ENCODE measurements at places on chromosomes 5 and 9.

- DNase-seq: no peak
Measured at GRCh38 chr9:130028493-130029222, 14.3 kb downstream of the FNBP1 start.

DNA sequence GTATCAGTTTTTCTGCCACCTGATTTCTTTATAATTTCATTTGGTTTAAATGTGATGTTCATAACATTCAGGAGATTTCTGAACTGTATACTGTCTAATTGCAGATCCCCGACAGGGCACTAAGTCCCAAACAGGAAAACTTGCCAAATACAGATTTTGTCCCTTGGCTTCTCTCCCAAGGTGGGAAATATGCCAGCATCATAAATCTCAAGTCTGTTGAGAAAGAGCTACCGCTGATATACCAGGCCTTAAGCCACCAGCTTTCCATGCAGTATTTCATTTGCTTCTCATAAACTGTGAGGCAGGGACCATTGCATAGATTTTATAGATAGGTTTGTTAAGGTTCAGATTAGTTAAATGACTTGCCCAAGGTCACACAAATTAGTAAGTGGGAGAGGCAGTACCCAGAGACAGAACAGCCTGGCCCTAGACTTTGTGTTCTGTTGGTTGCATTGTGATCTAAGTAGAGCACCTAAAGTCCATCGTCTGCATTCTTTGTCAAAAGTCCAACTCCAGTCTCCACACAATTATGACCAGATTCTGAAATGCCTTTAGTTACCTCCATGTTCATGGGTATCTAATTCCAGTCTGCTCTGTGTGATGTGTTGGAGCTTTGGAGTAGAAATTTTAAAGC is 16.2 kb downstream of the GPR21 start:
- no peak for DNase-seq

- DNase-seq: no peak
Measured at GRCh38 chr5:87413343-87413645, 564 bp upstream of the CCNH start.

DNA sequence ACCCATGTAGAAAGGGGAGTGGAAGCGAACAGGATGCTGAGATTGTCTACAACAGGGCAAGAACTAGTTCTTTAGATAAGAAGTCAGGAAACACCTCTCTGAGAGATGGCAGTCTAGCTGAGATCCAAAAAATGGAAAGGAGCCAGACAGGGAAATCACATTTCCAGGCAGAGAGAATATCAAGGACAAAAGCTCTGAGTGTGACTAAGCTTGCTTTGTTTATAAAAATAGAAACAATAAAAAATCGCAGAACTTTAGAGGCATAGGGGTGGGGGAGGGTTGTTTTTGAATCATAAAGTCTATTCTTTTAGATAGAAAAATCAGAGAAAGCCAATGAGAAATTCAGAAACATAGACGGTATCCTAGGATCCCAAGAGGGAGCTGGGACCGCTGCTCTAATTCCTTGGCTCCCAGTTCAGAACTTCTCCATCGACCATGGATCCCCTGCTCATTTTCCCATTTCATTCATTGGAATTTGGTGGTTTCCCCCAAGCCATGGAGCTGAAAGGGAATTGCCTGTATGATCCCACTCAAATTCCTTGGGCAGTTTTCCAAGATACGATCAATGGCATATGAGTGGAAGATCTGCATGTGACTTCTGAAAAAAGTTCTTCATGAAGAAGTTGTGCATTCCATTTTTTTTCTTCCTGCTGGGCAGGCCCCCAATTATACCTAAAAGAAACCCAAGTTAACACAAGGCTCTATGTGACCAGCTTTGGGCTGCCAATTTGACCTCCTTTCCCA is 182.0 kb downstream of the GRIA1 start:
- no peak for DNase-seq

- DNase-seq: no peak
Measured at GRCh38 chr9:90909747-90910283, 108.2 kb downstream of the SYK start.

DNA sequence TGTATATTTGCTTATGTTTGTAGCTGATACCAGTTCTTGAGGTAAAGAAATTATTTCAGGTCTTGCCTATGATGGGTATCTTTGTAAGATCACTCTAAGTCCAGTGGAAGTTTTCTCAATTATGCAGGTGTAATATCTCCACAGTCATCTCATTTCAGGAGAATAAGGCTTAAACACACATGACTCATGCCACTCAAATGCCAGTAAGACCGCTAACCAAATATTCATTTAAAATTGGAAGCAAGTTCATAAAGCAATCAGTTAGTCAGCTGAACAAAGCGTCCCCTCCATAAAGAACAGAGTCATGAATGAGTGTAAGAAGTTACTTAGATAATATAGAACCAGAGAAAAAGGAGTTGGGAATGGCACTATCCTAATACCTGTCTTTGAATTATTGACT is 248.7 kb downstream of the LURAP1L start:
- DNase-seq: no peak

DNA sequence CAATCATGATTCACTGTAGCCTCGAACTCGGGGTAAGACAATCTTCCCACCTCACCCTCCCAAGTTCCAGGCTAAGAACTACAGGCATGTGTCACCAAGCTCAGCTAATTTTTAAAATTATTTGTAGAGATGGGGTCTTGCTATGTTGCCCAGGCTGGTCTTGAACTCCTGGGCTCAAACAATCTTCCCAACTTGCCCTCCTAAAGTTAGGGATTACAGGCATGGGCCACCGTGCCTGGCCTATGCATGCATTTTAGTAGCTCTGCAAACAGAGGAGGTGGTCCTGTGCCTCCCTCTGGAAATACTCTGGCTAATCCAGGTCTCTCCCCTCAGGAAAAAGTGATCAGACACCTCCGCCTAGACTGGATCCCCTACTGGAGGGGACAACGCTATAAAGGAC is 21.5 kb upstream of the TRIM14 start:
- DNase-seq: no peak

GRCh38 chr5:144032375-144032774 is 138.1 kb downstream of the YIPF5 start:
- no peak for DNase-seq

DNA sequence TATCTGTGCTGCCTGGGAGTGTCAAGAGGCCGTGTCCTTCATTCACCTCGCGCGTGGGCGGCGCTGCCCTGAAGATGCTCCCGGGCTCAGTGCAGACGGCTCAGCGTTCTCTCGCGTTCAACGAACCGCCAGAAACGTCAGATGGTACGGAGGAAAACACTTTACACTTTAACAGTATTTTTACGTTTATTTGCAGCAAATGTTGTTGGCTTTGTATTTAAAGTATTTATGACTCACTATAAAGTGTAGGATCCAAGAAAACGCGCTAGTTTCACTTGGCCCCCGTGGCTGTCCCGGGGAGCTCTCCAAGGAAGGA is 544 bp upstream of the ERCC6L2 start:
- DNase-seq: peak; percentile 33

DNA sequence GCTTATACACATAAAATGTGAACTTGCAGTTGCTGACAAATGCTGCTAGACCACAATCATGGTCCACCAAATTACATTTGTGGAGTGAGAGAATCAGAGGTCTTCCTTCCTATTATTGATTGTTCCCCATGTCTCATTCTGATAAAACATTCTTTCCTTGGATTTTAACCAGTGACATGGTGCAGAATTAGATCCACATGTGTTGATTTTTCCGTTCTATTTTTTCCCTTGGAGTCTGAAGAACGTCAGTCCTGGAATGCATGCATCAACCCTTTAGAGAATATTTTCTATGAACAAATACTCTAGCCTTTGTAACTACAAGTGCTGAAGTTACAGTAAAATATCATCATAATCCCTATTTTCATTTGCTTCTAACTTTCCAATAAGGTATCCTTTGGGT is 170.7 kb upstream of the SPRY4 start:
- DNase-seq: no peak

DNA sequence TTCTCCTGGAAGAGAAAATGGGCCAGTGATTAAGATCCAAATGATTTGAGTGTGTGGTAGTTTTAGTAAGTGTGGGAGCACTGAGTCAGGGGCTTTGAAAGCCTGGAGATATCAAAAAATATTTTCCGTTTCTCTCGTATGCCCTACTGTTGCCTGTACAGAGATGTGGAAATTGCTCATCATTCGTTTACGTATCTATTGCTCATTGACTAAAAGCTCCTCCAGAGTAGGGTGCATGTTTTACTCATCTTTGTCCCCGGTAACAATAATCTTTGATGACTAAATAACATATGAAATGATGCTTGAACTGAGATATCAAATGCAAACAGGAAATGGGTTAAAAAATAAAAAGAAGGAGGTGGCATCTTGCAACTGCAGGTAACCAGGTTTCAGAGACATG is 114.2 kb upstream of the FST start:
- DNase-seq: no peak

DNA sequence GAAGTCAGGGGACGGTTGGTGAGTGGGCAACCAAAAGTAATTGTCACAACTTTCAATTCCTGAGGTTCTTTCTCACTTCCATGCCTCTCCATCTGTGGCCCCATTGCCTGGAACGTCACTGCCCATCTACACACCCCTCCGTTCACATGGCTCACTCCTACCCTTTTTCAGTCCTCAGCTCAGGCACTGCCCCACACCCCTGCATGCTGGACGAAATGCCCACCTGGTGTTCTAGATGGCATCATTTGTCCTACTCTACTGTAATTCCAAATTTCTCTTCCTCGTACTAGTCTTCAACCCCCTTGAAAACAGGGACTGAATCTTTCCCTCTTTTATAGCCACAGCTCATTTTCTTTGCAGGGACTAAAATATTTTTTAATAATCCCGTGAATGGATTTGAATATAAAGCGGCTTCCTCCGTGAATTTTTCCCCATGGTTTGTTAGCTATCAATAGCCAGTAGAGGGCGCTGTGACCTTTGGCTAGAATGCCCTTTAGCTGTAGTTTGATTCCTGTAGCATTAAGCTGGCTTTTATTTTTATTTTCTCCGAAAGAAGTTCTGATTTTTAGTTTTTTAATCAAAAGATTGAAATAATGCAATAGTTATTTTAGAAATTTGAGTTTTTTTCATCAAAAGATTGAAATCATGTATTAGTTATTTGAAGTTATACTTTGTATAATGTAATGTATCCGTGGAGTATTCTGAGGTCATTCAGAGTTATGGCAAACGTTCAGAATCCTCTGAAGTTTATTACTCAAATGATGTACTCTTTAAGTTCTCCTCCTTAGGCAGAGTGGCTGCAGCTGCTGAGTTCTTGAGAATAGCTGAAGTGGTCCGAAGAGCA is 232.1 kb downstream of the SH3GL2 start:
- DNase-seq: no peak

- DNase-seq: no peak
Measured at GRCh38 chr5:175824676-175825075, 46.7 kb upstream of the CPLX2 start.

DNA sequence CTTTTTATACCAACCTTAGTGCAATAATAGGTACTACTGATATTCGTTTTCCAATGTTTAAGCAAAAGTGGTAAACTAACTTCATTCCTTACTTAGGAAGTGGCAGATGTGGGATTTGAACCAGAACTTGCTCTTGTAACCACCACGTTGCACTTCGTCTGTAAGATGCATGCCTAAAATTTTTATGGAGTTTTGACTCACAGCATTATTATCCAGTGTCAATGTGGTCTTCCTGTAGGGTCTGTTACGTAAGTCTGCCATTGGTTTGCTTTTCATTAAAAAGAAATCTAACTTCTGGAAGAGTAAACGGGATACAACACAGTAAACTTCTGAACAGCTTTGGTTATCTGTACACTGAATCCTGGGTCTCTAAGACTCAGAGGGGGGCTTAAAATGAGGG is 521.0 kb upstream of the WWC1 start:
- DNase-seq: no peak

DNA sequence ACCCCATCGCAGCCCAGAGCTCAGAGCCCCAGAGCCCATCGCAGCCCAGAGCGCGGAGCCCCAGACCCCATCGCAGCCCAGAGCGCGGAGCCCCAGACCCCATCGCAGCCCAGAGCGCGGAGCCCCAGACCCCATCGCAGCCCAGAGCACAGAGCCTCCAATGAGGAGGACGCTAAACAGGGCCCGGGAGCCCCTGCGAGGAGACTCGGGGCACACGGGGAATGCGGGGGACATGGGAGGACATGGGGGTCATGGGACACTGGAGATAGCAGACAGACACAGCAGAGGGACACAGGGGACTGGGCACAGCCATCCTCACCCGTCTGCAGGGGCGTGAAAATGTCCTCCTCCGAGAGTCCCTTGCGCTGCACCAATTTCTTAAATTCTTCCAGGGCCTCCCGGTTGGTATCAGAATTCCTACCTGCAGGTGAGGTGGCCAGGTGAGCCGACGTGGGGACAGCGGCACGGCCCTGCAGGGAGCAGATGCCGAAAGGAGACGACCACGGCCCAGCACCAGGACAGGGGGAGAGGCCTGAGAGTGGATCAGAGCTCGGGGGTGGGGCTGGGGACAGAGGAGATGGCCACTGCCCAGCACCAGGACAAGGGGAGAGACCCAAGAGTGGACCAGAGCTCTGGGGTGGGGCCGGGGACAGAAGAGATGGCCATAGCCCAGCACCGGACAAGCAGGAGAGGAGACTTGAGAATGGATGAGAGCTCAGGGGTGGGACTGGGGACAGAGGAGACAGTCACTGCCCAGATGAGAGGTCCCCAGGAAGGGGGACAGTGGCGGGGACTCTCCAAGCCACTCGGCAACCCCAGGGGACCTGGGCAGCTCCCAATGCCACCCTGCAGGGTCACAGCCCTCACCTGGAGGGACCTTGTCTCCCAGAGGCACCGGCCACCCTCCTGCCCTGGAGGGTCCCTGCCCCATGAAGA is 2.8 kb downstream of the OBP2B start:
- no peak for DNase-seq

DNA sequence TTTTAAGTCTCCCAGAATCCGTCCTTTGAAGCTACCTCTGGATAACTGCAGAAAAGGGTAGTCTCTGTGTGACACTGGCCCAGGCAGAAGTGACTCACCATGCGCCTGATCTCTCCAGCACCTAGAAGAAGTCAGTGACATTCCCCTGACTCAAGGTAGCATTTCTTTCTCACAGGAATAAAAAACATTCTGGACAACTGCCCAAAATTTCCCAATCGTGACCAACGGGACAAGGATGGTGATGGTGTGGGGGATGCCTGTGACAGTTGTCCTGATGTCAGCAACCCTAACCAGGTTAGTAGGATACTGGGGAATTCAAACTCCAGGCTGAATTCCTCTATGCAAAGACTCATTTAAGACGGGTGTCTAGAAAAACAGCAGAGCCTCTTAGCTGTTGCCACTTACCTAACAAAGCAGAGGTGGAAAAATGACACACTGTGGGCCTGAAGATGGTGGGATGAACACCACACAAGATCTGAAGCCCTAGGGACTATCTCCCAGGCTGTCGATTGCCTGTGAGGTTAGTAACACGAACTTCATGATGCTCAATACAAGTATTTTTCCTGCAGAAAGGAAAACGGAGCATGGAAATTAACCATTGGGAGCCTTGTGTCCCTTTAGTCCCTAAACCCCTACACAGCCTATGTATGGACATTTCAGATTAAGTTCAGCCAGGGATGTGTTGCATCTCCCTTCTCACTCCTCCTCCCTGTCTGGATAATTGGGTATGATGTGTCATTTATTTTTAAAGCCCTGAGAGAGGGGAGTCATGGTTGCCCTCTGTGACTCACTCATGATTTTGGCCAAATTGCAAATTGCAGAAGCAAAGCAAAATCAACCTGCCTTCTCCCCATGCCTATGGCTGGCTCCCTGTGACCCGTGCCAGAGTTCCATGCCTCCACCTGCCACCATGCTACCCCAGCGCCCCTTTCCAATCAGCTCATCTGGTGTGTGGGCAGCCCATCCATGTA is 37.2 kb downstream of the THBS4 start:
- DNase-seq: no peak

GRCh38 chr9:97388721-97389238 is 23.1 kb upstream of the TDRD7 start:
- DNase-seq: no peak

- no peak for DNase-seq
Measured at GRCh38 chr5:87020099-87020934, 247.4 kb upstream of the RASA1 start.

Data from stimulated activated CD8-positive, alpha-beta memory T cell treated with anti-CD3 and anti-CD28 coated beads, Interleukin-7, amount 100 ng/mL, for 1 hour (primary cell).